T-helper 1 cell (primary cell): ENCODE measurements at places on chromosomes 2 and 18.

GRCh38 chr2:71560638-71561011 is 107.3 kb downstream of the DYSF start:
- no peak for DNase-seq

GRCh38 chr2:37782721-37783371 is 111.4 kb upstream of the CDC42EP3 start:
- DNase-seq: no peak

DNA sequence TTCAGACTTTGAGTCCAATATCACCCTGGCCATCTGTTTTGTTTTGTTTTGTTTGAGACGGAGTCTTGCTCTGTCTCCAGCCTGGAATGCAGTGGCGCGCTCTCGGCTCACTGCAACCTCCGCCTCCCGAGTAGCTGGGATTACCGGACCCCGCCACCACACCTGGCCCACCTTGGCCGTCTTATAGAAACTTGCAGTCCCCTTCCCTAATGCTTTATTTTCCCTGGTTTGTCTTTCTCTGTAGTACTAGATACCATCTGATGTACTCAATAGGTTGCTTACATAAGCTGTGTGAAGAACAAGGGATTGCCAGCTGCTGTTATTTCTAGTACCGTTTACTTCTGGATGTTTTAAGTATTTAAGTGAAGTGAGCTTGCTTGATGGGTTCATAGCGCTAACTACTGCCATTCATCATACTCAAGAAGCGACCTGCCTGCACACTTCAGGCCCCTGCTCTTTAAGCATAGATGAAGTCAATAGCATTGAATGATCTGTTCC is 1.2 kb downstream of the RPL31 start:
- DNase-seq: no peak

DNA sequence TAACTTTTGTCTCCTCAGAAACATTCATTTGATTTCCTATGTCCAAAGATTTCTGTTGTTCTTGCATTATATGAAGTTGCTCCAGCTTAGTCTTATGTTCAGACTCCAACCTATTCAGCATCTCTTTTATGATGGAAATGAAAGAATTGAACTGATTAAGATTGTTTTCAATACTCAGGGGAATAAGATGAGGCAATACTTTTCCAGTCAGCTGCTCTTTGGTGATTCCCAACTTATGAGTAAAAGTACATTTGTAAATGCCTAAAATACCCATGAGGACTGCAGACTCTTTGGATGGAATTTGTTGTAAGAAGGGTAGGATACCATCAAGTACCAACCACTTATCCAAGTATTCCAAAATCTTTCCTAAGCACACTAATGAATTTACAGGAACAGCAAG is 39.8 kb downstream of the TRAK2 start:
- no peak for DNase-seq

DNA sequence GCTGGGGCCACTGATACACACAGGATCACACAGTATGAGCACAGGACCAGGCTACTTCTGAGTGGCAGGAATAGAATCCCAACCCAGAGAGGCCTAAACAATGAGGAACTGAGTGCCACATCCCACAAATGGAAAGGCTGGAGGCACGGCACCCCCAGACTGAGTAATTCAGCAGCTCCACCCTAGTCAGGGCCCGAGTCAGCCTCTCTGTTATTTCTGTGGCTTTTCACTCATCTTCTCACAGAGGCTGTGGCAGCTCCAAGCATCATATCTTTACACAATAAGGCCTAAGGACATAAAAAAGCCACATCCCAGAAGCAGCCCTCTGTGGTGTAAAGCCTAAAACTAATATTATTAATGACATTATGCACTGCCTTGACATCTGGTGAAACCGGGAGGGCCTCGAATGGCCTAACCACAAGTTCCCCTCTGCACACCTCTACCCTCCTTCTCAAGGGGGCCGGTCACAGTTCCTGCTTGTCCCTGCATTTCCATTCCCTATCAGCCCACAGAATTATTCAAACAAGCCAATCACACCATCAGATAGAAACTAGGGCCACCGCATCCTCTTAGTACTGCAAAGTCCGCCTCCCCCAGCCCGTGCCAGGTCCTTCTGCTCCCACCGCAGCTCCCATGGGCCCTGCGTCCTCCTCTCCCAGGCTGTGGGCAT is 12.5 kb upstream of the MAL start:
- no peak for DNase-seq

DNA sequence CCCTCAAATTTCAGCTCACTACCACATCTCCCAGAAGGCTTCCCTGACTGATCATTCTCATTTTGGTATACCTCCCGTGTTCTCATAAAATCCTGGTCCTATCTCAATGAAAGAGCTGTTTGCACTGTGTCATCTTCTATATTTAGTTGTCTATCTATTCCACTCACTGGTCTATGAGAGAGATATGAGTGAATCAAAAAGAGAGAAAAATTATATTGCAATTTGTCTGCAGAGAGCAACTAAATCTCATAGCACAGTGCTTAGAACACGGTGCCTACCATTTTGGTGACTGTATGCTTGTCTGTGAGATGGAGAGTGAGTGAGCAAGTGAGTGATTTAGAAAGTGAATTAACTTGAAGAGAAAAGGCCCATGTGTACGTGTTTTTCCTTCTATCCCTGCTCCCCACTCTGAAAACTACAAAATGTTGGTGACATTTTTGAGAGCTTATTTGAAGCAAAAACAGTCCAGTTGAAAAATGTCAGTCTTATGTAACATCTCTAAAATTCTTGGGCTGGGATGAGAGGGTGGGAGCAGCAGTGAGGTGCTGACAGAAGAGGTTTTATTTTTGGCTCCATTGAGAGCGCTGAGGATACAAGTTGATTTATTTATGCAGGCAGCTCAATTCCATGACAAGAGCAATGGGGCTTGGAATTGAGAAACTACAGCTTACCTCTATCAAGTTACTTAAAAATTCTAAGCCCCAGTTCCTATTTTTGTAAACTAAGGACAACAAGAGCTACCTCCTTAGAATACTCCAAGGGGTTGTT is 373.5 kb upstream of the CHST9 start:
- no peak for DNase-seq

DNA sequence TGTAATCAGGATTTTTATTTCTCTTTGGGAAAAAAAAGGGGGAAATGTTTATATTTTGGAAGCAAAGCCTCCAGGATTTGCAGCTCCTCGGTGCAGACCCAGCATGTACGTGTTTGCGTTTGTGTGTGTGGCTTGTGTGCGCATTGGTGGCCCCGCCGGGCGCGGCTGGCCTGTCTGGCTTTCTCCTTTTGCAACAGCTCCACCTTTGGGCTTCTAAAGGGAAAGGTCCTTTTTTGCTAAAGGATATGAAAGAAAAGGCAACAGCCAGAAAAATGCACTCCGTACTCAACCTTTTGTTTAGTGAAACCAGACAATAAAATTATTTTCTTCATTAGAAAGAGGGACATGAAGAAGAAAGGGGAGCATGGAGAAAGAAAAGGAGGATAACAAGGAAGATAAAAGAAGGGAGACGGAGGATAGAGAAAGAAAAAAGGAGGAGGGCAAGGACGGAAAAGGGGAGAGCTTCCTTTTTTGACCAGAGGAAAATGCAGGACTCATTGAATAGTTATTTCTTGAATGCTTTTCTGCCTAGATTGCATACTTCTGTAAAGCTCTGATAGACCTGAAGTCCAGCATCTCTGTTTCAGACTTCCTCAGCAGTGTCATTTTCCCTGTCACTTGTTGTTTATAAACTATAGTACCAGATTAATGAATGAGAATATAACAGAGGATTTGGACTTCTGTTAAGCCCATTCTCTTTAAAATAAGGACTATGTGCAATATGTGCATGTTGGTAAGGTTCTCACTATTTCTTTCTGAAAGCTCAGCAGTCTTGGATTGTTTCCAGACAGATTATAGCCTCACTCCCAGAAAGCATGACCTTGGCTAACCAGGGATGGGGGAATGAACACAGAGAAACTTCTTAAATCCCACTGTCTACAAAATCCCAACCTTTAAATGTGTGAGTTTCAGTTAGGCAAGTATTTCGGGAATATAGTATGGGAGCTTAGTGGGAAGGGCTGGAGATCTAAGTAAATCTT is 563.1 kb upstream of the PIK3C3 start:
- no peak for DNase-seq

GRCh38 chr2:182897137-182897536 is 30.7 kb upstream of the FRZB start:
- no peak for DNase-seq

- DNase-seq: no peak
Measured at GRCh38 chr2:189581354-189582139, 961 bp upstream of the SLC40A1 start.

DNA sequence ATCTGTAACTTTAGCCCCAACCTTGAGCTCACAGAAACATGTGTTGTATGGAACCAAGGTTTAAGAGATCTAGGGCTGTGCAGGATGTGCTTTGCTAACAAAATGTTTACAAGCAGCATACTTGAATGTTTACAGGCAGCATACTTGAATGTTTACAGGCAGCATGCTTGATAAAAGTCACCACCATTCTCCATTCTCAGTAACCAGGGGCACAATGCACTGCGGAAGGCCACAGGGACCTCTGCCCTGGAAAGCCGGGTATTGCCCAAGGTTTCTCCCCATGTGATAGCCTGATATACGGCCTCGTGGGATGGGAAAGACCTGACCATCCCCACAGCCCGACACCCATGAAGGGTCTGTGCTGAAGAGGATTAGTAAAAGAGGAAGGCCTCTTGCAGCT is 52.4 kb downstream of the LONRF2 start:
- no peak for DNase-seq

GRCh38 chr18:35851286-35851970 is 121.1 kb upstream of the RMP24 start:
- no peak for DNase-seq

DNA sequence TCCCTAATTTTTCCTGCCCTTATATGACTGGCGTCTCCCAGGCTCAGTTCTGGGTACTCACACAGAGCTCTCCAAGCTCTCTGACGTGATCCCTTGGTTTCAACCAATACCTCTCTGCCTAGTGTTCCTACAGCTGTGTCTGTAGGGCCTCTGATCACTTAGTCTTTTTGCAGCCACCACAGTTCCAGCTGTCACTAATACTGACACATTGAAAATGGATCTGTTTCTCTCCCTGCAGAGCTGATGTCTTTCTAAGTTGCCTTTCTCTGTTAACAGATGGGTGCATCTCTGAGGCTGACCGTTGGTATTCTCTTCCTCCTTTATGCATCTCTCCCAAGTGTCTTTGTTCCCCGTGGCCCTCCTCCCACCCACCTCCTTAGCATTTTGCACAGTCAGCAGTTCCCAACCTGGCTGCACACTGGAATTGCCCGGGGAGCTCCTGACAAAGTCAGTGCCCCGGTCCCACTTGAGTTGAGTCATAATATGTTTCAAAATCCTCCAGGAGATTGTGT is 62.5 kb downstream of the CERS6 start:
- DNase-seq: no peak
